Foreskin keratinocyte (primary cell): ENCODE measurements at places on chromosomes 2 and 18. TPM values are rescaled to one million over a fixed set of nuclear protein-coding genes. Genes with fewer than 3 reads are reported as not detected.

DNA sequence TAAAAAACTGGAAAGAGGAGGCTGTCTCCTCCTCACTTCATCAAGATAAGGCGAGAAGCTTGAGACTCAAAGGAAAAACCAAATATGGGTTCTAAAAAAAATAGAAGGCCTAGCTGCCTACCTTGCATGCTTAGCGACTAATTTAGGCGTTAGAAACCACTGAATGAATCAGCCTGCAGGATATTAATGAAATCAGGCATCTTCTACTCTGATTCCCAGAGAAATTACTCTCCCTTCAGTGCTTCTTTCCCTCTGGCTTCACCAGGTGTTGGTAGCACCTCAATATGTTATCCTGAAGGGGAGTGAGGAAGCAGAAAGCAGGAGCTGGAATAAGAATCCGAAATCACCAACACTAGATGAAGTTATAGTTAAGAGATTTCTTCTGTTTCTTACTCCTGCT is 749.8 kb upstream of the NRXN1 start:
- DNase-seq, result no peak

- DNase-seq, result no peak
Observed at GRCh38 chr2:133968446-133968845, 285.4 kb upstream of the MGAT5 start.

Gene CPS1
- 18.5 and 19.2 TPM in 2 replicates for total RNA-seq

Gene C2orf80
- not detected in 2 replicates for total RNA-seq

- DNase-seq, result no peak
Observed at GRCh38 chr2:150630587-150631235, 143.2 kb upstream of the RND3 start.

DNA sequence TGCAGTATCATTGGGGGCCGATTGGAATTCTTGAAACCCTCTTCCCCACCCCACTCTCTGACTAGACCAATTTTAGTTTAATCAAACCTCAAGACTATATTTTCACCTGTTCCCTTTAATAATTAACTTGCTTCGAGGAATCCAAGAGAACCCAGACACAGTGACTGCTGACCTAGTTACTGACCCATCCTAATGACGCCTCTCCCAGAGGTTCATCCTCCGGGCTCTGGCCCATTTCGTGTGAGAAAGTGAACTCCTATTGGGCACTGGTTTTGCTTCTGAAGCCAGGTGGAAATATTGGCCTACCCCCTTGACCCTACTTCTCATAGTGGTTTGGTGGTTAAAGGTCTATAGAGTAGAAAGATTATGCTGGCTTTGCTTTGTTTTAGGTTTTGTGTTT is 39.9 kb downstream of the RPL37A start:
- no peak for DNase-seq

DNA sequence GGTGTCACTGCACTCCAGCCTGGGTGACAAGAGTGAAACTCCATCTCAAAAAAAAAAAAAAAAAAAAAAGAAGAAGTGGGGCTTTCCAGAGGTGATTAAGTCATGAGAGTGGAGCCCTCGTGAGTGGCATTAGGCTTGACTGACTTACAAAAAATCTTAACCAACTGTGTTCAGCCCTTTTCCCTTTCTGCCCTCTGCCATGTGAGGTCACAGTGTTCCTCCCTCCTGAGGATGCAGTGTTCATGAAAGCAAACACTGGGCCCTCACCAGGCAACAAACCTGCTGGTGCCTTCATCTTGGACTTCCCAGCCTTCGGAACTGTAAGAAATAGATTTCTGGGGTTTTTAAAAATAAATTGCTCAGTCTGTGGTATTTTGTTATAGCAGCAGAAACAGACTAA is 37.0 kb upstream of the METTL21A start:
- DNase-seq, result no peak

GRCh38 chr2:235551965-235552364 is 58.1 kb downstream of the AGAP1 start:
- DNase-seq, result no peak

- no peak for DNase-seq
Observed at GRCh38 chr2:79669714-79670113, 156.9 kb downstream of the CTNNA2 start.
